ENCODE measurements at places on chromosomes 6 and 20.
A peak's percentile ranks its signal among the peaks of the same experiment; 100 is the strongest.

- no peak for DNase-seq
These were observed 39.6 kb downstream of the DZANK1 start for GRCh38 chr20:18427214-18427613.

- no peak for DNase-seq
These were observed 82.8 kb downstream of the FAM83B start for GRCh38 chr6:54929245-54929909.

DNA sequence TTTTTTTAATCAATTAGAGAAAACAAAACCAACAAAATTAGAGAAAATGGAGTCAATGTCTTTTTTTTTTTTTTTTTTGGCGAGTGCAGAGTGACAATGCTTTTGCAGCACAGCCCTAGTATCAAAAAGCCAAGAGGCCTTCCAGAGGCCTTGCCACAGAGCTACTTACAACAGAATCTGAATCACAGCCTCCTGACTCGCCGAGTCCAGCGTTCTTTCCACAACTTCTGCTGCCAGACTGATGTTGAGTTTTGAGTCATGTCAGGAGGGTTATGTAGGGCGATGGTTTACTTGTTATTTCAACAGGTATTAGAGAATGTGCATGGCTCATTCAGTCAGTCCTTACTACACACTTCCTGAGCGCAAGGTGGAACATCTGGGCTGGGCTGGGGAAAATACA is 88.6 kb downstream of the FNDC1 start:
- no peak for DNase-seq

DNA sequence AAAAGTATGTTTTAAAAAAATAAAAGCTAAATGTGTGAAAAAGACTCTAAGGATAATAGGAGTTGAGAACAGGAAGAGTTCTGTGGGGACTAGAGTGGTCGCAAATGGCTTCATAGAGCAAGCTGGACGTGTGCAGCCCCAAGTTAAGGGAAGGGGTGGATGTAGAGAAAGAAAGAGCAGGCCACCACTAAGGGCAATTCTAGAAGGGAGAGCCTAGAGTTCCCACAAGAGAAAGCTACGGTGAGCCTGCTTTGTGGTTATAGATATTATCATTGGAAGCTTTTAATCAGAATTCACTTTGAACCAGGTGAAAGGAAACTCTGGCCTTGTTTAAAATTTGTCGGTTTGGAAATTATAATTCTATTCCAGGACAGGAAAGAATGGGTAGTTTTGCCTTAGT is 101.6 kb downstream of the HIVEP2 start:
- no peak for DNase-seq

DNA sequence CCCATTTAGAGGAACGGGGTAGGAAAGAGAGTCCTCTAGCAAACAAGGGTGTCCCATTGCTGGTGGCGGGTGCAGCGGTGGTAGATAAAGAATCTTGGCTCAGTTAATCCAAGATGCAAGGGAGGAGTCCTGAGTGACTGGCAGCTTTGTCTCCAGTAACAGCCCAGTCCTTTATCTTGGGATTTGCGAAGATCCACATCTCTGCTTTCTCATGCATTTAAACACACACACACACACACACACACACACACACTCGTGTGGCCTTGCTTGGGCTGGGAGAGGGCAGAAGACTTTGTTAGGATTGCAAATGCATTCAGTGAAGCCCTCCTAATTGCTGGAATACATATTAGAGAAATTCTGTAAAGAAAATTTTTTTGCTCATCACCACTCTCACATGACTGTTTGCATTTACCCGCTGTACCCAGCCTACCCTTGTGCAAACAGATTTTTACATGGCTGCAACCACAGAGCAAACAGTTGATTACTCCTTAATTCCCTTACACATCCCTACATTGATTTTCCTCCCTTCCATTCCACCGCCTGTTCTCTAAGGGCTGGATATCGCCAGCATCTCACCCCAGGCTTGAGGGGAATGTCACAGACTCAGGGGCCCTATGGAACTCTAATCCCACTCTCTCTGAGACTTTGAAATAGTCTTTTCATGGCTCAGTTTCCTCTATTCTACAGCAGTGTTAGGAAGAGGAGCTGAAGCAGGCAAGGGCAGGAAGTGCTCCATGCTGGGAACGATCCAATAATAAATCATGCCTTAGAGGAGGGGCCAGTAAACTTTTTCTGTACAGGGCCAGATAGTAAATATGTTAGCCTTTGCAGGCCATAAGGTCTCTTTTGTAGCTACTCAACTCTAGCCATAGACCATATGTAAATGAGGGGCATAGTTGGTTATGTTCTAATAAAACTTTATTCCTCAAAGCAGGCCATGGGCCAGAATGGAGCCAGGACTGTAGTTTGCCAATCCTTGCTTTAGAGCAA is 3.5 kb downstream of the C6orf132 start:
- no peak for DNase-seq

DNA sequence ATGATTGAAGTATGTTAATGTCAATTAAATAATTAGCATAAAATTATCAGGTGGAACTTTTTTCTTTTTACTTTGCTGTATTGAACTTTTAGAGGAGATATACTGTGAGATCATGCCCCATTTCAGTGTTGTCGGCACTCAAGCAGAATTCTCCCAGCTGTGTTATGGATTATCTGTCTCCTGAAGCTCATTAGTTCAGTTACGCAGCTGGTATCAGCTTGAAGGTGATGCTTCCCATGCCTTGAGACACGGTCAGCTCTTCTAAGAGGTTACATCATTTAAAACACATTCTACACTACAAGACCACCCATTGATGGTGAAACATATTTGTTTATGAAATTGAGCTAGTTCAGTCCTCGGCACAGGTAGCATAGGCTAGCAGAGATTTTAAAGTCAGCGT is 68.9 kb upstream of the PHACTR2 start:
- DNase-seq, result no peak

- DNase-seq, result no peak
These were observed 21.3 kb downstream of the STAU1 start for GRCh38 chr20:49166534-49167449.

DNA sequence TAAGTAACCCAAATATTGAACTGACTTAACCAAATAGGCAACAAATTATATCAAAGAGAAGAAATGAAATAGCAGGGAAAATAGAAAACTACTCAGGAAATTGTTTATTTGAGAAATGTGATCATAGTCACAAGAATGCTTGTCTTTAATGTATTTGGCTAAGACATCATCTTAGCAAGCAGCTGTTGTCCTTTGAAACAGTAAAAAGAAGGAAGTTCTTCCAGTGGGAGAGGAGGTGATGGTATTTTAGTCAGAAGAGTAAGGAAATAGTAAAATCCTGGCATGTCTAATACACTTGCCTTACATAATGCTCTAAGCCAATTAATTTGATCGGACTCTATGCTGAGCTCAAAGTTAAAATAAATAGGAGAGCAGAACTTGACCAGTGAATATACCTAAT is 126.5 kb downstream of the EPM2A start:
- DNase-seq, result no peak

GRCh38 chr6:10259671-10260070 is 155.2 kb downstream of the TFAP2A start:
- DNase-seq, result no peak

DNA sequence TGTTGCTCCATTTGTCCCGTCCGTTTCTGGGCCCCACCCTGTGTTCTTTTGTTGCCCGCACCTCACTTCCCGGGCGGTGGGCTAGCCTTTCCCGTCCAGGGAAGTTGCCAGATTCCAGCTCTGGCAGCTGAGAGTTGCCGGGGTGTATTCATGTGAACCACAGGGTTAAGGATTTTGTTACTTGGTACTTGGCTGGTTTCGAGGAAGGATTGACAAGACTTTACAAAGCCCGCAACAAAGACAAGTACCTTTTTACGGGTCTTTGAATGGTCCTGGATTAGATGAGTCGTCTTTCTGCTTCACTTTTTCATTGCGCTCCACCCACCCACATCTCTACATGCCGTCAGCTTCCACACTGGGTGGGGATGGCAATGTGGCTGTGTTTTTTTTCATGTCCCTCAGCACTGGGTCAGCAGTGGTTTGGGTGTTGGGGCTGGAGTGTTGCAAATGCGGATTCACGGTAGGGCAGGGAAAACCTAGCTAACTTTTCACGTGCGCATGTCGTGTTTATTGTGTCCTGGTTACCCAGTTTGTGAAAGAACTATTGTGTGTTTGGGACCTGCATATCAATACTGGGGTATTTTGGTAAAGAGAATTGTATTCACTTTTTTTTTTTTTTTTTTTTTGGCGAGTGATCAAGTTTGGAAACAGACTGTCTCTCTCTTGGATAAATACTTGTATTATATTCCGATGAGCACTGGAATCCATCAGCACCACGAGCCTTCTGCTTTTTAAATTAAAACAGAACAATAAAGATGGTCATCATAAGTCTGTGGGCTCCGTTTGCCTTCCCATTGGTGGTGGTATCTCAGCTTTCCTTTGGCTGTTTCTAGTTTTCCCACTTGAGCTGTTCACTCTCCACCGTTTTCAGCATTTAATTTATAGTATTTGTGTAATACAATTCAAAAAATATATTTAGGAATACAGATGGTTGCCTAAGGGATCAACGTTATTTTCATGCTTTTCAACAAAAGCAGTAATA is 1.2 kb downstream of the DUSP22 start:
- no peak for DNase-seq

GRCh38 chr6:53615633-53616449 is 49.7 kb downstream of the KLHL31 start:
- no peak for DNase-seq

DNA sequence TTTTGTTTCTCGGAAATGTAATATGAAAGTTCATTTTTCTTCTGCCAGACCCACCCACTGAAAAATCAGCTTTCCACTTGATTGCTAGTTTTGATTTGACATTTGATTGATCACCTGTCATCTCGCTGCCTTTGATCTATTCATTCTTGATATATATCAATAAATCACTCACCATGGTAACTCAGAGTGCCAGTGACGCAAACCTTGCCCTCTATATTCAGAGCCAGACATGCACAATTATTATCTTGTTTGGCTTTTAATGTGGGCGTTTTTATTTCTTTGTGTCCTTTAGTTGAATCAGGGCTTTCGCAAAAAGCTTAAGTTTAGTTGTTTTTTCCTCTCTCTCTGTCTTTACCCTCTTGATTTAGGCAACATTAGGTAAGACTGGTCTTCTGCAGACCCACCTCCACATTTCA is 2.0 kb downstream of the TSHZ2 start:
- DNase-seq, result no peak

GRCh38 chr20:6654513-6655252 is 112.8 kb upstream of the BMP2 start:
- DNase-seq, result no peak

DNA sequence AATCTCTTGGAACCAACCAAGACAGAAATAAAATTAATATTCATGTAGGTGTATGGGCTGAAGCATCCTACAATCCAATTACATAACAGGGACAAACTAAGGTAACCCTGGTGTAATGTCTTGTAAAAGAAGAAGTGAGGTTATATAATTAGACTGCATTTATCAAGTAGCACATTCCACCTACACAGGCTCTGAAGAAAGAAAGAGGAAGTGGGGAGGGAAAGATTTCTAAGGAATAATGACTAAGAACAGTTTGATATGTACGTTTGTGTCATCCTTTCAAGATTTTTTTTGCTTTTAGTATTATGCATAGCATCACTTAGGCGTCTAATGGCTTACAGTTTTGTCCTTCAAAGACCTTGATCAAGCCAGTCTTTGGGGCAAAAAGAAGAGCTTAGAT is 139.7 kb downstream of the PLCB1 start:
- DNase-seq, result no peak

GRCh38 chr6:135002229-135002844 is 52.3 kb downstream of the HBS1L start:
- DNase-seq, result no peak

- DNase-seq, result no peak
These were observed 2.4 kb downstream of the MDGA1 start for GRCh38 chr6:37695273-37695672.

- DNase-seq, result no peak
These were observed 2.3 kb downstream of the PLAGL2 start for GRCh38 chr20:32205110-32205842.

GRCh38 chr6:33050014-33050810 is 23.2 kb downstream of the HLA-DPA1 start:
- DNase-seq, result no peak

- DNase-seq, result no peak
These were observed 57.0 kb downstream of the RNF144B start for GRCh38 chr6:18444111-18444510.

GRCh38 chr6:155317186-155317585 is 2.9 kb upstream of the TFB1M start:
- no peak for DNase-seq

- DNase-seq, result no peak
These were observed 40.5 kb downstream of the RRBP1 start for GRCh38 chr20:17641520-17641964.

DNA sequence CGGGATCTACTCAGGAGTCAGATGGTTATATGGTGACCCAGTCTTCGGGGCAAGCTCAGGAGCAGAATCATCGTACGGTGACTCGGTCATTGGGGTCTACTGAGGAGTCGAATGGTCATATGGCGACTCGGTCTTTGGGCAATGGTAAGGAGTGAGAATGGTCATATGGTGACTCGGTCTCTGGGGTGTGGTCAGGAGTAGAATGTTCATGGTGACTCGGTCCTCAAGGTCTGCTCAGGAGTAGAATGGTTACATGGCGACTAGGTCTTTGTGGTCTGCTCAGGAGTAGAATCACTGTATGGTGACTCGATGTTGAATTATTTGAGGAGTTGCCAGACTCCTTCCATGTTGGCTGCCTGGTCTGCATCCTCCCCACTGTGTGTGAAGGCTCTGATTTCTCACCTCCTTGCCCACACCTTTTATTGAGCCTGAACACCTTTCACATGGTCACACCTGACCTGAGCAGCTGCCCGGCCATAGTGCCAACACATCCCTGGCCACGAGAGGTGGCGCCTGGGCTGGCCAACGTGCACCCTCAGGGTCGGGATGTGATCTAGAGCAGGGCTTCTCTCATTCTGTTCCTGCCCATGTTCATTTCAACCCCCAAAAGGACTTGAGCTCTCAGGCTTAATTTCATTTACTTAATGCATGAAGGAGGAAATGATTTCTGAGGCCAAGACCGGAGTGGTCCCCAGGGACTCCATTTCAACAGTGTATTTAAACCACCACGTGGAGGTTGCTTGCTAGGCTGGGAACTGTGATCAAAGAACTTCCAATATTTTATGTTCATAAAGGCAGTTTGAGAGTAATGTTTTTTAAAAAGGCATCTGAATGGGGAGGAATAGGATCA is 119.5 kb downstream of the PHACTR3 start:
- DNase-seq, result no peak

- DNase-seq, result no peak
These were observed 429 bp downstream of the AMD1 start for GRCh38 chr6:110874880-110875547.

- DNase-seq, result no peak
These were observed 39.8 kb upstream of the SLC17A4 start for GRCh38 chr6:25714765-25715164.

GRCh38 chr6:46505693-46506512 is 14.7 kb upstream of the RCAN2 start:
- DNase-seq, result no peak

- peak; percentile 13 for DNase-seq
These were observed 354.2 kb downstream of the GRIK2 start for GRCh38 chr6:101747716-101748115.

- DNase-seq, result no peak
These were observed 52.7 kb upstream of the PRL start for GRCh38 chr6:22349528-22349927.

- DNase-seq, result no peak
These were observed 67.6 kb downstream of the SLC22A2 start for GRCh38 chr6:160190973-160191372.

- no peak for DNase-seq
These were observed 224.7 kb downstream of the NRN1 start for GRCh38 chr6:5781966-5782556.
